ENCODE measurements at places on chromosomes 12 and 14.

DNA sequence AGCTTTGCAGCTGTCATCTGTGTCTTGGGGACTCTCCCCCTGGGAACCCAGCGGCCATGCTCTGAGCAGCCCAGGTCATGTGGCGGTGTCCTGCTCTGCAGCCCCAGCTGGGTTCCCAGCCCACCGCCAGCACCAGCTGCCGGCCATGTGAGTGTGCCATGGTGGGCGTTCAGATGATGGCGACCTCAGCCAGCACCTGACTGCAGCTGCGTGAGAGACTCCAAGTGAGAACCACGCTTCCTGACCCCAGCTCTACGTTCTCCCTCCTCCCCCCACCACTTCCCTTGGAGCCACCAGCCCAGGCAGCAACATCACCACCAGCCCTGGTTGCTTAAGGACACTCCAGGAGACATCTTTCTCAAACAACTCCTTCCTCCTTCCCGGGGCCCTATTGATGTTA is 68.8 kb downstream of the SLC24A4 start:
- no peak for DNase-seq

DNA sequence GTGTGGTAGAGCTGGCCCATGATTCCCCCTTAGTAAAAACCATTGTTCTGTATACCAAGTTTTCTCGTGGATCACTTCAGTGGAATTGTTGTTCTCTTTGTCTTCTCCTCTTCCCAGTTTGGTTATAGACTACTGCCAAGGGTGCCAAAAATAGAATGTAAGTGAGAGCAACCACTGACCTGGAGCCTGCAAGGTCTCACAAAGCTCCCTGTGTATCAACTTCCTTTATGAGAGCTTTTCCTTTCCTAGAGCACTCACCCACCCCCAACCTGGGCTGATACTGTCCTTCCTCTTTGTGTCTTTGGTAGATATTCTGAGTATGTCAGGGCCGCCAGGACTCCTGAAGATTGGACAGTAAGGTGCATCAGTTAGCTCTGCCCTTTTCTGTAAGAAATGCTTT is 101.0 kb downstream of the SCN8A start:
- DNase-seq: no peak

DNA sequence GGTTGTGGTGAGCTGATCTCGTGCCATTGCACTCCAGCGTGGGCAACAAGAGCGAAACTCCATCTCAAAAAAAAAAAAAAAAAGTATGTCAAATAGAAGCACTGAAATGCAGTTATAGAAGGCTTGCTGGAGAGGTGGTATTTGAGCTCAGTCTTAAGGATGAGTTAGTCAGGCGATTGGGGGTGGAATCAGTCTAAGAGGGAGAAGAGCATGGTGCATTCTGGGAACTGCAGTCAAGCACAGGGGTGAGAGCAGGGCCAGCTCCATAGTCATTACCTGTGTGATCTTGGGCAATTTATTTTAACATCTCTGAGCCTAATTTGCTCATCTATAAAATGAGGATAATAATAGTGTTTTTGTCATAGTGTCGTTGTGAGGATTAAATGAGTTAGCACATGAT is 5.9 kb upstream of the GNB3 start:
- no peak for DNase-seq

DNA sequence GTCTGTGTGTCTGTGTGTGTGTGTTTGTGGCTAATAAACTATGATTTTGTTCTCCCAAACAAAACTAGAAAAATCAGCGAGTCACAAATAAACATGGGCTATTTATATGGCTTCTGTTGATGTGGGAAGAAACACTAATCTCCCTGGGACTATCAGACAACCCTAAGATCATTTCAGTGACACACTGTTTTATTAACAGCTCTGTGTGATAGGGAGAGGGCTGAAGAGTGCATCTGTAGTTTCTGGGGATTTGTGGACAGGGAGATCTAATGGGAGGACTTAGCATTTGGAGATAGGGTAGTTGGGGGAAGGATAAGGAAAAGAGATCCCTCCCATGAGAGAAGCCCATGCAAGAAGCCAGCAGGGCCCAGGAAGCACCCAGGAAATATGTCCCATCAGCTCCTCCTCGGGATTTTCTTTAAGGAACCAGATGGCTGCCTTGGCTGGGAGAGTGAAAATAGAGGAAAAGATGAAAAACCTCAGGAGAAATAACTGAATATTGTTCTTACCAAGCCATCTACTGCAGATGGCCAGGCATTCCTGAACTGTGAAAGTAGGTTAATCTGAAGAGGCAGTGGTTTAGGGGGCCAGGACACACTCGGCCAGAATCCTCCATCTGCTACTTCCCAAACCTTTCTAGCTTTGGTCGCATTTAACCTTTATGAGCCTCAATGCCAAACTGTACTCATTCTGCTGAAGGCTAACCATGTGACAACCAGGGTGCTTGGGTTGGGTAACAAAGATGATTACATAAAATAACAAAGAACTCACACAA is 253.4 kb downstream of the BTG1 start:
- no peak for DNase-seq

DNA sequence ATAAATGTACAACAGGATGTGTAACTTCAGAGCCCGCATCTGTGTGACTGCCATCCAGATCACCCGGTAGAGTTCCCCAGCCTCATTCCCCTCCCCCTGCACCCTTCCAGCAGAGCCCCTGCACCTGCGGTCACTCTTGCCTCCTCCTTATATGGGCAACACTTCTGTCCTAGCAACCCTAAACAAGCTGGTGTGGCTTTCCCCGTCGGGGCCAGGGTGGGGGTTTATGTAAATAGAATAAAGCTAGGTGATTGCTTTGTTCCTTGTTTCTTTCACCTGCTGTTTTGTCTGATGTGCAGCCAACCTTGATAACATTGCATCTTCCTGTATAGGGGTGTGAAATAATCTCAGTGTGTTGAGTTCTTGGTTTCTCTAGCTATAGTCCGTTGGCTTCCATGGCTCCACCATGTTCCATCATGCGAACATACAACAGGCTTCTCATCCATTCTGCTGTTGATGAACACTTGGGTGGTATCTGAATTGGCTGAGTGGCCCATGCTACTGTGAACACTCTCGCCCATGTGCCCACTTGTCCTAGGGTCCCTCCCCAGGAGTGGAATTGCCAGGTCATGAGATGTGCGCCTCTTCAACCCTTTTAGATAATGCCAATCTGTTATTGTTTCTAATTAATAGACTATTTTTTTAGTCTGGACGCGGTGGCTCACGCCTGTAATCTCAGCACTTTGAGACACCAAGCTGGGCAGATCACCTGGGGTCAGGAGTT is 102.2 kb downstream of the KIF26A start:
- DNase-seq: no peak

DNA sequence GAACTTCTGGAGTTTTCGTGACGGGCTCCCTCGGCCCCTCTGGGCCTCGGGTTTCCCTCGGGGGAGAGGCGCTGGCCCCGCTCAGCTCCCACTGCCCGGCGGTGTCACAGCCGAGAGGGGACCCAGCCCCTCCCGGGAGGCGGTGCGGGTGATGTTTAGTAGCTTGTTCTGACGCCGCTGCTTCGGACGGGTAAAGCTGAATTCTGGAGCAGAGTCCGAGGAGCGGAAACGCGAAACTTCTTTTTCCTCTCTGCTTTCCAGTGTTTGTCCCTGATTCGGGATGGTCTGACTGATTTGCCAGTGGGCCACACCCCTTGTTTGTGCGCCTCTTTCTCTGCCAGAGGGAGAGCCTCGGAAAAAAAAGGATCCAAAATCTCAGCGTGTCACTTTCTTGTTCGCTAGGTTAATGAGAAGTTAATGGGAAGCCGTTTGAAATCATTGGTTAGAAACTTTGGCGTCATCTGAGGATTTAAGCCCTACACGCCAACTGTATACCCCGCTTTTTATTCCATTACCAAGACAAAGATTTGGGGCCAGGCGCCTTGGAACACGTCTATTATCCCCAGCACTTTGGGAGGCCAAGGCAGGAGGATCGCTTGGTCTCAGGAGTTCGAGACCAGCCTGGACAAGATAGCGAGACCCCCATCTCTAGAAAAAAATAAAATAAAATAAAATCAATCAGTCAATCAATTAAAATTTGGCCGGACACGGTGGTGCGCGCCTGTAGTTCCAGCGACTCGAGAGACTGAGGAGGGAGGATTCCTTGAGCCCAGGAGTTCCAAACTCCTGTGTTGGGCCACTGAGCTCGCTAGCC is 756 bp downstream of the TULP3 start:
- no peak for DNase-seq

- no peak for DNase-seq
Measured at GRCh38 chr12:115357681-115358080, 673.7 kb upstream of the TBX3 start.

DNA sequence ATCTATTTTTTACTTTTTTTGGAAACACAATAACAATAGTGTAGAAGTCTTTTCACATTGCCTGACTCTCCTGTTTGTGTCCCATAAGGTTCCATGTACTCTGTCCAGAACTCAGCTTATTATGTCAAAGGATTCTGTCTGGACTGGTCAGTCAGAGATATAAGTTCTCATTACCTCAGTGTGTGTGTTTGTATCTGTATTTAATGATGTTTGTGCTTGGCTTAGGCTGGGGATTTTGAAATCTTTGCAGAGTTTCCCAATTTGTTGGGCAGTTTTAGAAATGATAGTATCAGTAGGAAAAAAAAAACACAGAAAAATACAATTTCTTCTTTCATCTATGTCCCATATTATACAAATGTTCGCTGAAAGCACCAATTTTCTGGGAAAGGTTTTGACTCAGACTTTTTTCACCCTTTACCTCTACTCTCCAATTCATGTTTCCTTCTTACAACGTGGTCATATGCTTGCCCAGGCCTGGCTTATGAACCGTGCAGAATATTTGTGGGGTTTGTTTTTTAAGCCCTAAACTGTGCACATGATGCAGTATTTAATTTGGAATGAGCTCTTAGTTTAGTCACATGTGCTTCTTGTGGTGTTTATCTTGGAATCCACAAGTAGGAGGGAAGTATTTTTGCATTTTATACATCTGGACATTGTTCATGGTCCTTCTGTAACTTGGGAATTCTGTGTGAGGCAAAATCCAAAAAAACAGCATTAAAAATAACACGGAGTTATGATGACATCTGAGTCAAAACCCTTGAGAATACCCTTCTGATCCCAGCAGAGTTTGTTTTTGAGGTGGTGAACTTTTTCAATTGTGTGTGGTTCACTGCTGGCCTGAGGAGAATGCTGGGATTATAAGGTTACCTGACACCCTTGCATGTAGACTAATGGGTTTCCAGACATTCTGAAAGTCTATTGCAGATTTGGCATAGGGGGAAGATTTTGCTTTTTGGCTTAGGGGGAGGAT is 121.2 kb downstream of the RAD51B start:
- no peak for DNase-seq

DNA sequence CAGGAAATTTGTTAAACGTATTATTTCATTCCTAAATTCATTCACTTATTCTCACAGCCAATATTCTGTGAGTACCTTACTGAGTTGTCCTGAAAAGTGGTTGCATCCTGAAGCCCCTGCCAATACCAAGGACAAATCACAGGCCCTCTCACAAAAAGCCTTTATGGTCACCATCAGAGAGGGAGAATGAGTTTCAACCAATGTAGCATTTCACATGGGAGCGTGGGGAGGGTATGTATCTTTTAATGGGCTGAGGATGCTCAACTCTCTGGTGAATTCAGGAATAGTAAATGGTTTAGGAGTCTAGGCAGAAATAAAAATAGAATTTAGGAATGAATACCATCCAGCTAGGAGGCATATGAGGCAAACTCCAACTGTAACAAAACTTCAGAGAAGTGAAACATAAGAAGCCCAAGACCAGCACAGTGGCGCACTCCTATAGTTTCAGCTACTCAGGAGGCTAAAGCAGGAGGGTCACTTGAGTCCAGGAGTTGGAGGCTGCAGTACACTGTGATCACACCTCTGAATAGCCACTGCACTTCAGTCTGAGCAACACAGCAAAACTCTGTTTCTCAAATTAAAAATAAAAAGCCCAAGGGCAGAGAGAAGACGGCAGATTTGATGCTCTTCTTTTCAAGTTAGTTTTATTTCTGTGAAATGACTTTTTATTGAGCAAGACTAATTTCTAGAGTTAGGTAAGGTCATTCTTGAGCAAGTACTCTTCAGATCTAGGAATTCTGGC is 142.7 kb downstream of the HMGA2 start:
- no peak for DNase-seq

- no peak for DNase-seq
Measured at GRCh38 chr14:95040708-95041476, 116.4 kb downstream of the DICER1 start.

- no peak for DNase-seq
Measured at GRCh38 chr12:77001276-77001675, 64.1 kb downstream of the E2F7 start.

DNA sequence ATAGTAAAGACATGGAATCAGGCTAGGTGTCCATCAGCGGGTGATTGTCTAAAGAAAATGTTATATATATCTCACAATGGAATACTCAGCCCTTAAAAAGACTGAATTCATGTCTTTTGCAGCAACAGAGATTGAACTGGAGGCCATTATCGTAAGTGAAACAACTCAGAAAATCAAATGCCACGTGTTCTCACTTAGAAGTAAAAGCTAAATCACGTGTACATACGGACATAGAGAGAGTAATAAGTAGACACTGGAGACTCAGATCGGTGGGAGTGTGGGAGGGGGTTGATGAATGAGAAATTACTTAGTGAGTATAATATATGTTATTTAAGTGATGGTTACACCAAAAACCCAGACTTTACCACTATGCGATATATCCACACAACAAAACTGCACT is 266.3 kb upstream of the PPFIA2 start:
- no peak for DNase-seq

DNA sequence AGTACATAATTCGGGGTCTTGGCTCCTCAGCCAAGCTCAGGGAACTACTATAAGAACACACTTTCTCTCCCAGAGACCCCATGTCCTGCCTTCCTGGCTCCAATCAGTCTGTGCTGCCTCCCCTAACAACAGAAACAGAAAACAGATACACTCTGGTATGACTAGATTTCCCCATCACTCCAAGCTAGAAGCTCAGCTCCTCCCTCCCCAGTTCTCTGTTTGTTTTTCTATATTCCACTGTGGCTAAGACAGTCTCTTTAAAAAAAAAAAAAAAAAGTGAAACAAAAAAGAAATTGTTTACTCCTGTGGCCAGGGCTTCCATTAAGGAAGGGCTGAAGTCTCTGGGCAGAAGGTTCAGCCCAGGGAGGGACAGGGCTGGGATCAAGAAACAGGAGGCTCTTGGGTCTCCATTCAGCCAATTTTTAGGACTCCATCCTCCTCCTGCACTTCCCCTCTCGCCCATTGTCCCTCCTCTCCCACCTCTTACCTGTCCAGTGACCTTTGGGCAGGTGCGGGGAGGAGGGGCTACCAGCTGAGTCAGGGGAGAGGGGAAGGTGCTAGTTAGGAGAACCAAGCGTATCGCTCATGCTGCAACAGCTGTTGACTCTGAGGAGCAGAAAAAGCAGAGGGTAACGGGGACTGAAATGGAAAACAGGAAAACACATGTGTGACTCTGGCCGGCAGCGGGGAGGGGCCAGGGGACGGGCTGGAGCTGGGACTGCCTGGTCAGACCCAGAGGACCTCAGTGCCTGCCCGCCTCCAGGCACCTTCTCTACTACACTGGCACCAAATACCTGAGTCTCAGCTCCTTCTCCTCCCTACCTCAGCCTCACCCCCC is 4.1 kb upstream of the SLC7A7 start:
- DNase-seq: no peak

GRCh38 chr14:68198713-68199495 is 379.3 kb downstream of the RAD51B start:
- DNase-seq: no peak

- no peak for DNase-seq
Measured at GRCh38 chr14:72543341-72543740, 350.6 kb downstream of the DPF3 start.

GRCh38 chr12:2076196-2076570 is 23.4 kb downstream of the CACNA1C start:
- DNase-seq: no peak

Measured in activated CD4-positive, alpha-beta T cell treated with anti-CD3 and anti-CD28 coated beads, Interleukin-2, Interleukin-4, amounts not matched to agents 100 ng/mL and 50 ng/mL, durations not matched to agents 16 hours and 8 hours (primary cell).